ENCODE measurements at places on chromosomes 5 and 9.

DNA sequence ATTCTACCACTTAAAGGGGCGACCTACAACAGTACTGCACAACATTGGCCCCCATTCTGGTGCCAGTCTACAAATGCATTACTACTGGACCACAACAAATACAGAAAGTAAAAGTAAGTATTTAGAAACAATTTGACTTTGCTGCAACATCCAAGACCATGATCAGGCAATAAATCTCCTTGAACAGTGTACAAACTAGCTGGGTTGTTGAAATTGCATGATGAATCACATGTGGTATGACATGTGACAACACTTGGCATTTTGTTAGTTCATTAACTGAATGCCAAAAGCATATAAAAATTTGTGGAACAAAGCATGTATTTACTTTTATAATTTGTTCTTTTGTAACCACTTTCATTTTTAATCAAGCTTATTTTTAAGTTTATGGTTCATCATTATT lies 270.5 kb downstream of the NFIB start:
- DNase-seq = no peak

- no peak for DNase-seq
Measured at GRCh38 chr5:7844901-7845300, 6.0 kb downstream of the CFAP90 start.

GRCh38 chr9:107462691-107463090 lies 26.9 kb downstream of the KLF4 start:
- no peak for DNase-seq

DNA sequence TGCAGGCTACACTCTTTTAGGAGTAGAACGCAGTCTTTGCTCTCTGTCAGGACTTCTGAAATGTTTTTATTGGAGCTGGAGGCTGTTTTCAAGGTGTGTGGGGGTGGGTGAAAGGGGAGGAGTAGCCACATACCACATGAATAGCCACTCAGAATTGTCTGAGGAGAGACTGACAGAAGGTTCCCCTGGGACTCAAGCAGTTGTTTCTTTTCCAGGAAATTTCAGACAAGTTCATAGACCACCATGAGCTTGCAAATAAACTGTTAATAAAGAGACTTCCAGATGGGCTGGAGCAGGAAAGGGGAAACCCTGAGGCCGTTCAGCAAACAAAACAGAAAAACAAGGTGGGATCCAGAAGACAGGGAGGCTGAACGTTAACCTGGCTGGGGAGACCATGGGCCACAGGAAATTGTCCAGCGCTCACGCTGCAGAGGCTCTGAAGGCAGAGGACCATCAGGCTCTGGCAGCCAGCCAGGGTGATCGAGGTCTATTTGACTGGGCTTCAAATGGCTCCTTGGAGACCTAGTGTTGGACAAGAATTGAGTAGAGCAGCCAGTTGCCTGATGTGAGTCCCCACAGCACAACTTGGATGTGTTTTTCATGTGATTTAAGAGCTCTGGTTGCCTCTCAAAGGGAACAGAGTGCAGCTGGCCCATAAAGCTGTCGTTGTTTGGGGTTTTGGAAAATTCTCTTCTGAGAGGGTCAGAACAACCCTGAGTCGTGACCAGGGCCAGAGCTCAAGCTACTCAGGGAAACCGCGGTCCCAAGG lies 159.2 kb upstream of the RAI14 start:
- no peak for DNase-seq

DNA sequence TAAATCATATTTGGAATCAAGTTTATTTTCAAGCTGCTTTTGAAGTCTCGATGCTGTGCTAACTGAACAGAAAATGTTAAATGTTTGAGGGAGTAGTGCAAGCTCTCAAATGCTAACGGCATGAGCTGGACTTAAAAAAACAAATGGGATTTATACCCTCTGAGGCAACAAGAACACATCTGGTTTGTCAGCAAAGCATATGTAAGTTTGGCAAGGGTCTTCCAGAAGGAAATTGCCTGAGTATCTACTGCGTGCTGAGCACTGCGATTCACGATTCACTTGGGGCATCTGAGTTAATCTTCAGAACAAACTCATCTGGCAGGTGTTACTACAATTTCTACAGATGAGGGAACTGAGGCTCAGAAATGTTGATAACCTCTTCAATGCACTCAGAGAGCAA lies 98.4 kb upstream of the C9orf72 start:
- no peak for DNase-seq

DNA sequence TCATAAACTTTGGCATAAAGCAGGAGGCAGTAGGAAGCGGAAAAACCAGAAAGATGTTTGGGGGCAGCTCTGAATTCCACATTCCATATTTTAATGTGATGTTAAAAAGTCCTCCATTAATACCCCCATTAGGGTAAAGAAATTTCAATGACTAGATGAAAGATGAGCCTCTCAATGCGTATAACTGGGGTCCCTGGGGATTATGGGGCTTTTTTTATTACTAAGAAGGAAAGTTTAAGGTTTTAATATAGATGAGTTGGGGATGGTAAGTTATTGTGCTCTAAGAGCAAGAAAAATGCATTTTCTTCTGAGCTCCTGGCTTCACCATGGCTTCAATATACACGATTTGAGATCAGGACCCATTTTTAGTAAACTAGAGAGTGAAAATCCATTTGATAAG lies 321.9 kb downstream of the CDK5RAP2 start:
- DNase-seq = no peak

DNA sequence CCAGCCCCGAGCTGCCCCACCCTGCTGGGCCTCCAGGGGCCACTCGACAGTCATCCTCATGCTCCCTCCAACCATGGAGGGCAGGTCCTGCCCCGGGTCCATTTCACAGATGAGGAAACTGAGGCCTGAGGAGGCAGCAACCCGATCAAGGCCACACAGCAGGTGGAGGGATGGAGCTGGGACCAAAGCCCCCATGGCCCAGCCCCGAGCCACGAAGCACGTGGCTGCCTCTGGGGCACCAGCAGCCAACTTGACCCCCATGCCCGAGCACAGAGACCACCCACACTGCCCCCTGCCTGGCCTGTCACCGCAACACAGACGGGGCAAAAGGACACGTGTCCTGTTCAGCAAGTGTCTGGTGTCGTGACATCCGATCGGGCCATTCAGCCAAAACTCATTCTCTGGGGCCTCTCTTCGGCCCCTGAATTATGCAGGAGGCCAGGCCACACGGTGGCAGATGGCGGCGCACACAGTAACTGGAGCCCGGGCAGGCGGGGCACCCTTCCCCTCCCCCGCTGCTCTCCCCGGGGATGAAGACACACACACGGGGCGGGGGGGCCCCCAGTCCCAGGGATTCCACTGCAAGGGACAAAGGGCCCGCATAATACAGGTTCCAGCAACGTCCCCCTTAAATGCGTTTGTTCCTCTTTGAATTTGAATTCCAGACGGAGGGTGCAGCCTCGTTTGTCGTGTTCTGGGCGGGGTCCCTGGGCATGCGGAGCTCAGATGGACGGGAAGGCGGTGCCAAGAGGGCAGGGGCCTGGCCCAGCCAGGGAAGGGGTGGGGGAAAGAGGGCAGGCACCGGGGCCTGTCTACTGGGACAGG lies 29.4 kb upstream of the TMEM250 start:
- no peak for DNase-seq

GRCh38 chr9:86406366-86406765 lies 52.2 kb upstream of the TUT7 start:
- no peak for DNase-seq

DNA sequence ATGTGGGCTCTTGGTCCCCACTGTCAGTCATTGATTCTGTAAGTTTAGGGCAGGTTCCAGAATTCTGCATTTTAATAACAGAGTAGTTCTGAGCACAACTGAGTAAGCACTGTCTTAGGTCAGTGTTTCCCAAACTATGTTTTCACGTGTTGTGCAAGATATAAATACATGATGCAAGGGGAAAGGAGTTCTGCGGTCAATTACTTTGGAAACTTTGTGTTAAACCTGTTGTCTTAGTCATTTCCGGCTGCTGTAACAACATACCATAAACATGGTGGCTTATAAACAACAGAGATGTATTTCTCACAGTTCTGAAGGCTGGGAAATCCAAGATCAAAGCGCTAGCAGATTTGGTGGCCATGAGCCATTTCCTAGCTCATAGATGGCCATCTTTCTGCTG lies 69.8 kb downstream of the EQTN start:
- DNase-seq = no peak

DNA sequence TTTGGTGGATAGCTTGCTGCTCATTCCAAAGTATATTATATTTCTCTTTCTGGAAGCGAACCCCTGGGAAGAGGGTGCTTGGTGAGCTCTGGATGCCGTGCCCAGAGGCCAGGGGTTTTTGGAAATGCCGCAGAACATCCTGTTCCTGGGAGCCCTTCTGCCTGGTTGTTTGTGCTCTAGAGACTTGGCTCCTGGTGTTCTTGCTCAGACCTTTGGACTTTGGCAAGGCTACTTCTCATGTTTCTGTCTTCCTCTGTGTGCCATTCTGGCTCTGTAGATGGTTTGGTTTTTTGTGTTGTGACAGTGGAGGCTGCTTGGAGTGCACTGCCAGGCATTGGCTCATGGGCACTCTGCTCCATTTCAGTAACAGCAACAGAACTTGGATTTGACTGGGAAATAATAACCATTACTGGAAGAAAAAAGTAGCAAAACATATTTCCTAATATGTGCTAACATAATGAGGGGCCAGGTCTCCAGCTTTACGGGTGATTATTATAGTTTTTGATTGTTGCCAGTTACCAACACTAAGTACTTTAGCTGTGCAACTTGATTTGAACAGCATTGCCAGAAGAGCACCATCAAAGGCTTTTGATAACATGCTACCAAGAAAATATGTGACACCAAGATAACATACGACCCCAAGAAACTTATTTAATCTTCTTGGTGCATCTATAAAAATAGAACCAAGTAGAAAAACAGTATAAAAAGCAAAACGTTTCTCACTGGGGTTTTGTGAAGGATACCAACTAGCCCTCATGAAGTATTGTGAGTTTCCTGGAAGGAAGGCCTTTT lies 94.2 kb downstream of the PCSK1 start:
- no peak for DNase-seq

GRCh38 chr5:52961274-52961681 lies 27.9 kb upstream of the ITGA2 start:
- no peak for DNase-seq

DNA sequence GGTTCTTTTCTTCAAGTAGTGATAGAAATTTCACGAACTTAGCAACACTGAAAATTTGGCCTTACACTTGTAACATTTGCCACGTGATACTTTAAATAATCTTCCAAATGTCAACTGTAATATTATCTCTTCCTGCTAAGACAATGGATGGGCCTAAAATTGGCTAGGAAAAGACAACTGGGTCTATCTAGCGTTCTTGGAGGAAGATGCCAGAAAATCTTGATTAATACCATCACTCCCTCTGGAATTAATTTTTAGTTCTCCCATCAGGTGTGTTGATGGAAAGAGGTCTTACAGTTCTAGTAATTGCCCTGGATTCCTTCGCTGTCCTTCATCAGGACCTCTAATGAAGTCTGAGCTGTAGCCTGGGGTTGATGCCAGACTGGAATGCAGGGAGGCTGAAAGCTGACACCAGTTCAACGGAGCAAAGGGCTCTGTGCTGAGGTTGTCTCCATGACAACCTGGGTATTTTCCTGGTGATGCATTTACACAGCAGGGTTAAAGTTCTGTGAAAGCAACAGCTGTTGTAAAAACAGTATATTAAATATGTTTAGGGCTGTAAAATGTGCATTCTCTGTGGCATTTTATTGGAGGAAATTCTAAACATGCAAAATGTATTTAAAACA lies 92.3 kb downstream of the GAS1 start:
- no peak for DNase-seq

- DNase-seq = no peak
Measured at GRCh38 chr5:76280494-76280893, 122.6 kb upstream of the IQGAP2 start.

DNA sequence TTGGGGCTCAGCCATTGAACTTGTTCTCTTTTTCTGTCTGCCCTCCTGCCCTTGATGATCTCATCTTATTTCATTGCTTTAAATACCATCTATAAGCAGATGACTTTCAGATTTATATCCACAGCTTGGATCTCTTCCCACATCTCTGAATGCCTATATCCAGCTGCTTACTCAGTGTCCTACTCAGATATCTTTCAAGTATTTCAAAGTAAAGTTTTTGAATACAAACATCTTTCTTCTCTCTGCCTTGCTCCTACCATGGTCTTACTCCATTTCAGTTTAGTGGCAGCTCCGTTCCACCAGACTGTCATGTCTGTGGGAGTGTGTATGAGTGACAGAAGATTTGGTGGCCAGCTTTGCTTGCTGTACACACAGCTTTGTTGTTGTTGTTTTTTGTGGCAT lies 59.7 kb downstream of the ERBIN start:
- no peak for DNase-seq

DNA sequence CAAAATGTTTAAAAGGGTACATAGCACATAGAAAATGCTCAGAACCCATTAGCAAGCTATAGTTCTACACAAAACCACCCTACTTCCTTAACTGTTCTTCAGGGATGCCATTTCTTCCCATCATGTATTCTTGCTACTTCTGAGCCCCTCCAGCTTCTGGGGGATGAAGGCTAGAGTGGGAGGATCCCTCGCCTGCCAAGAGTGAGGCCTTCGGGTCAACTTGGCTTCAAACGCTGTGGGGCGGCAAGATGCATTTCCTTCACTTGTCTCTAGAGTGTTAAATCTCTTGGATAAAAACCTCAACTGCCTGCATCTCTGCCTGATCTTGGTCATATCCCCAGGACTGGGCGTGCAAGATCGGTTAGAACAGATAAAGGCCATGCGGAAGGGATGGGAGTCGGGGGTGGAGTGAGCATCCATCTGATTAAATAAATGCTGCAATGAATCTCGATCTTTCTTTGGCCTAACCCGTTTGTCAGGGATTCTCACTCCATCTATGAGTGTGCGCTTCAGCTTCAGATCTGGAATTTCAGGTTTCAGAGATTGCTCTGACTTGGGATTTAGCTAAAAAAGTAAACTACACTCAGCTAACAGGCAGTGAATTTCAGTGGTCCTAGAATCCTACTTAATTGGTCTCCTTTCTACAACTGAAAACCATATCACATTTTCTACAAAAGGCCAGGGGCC lies 118.0 kb upstream of the PANK3 start:
- no peak for DNase-seq

- no peak for DNase-seq
Measured at GRCh38 chr9:22307013-22307711, 139.5 kb upstream of the DMRTA1 start.

GRCh38 chr5:152177626-152178349 lies 227.3 kb downstream of the NMUR2 start:
- no peak for DNase-seq

DNA sequence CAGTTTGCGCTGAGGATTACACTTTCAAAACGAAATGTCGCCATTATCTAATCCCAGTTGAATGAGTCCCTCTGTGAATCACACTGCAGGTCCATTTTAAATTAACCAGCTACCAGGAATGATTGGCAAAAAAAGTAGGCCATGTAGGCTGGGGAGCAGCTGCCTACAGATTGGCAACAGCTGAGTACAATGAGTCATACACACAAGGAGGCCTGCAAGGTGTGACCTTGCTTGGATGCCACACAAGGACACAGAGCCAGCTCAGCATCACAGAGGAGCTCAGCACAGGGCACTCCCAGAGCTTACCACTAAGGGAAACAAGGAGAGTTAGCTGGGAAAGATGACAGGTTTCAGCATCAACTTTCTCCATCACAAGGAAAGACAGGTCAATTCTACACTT lies 12.9 kb downstream of the HAVCR1 start:
- DNase-seq = peak; percentile 18
